Renal pelvis (tissue), 12 donors: ENCODE measurements at places on chromosomes 16 and 17. TPM values are rescaled to one million over a fixed set of nuclear protein-coding genes. Genes with fewer than 3 reads are reported as not detected.

FZD2 gene
- polyA plus RNA-seq: 38.2 TPM

MPV17L gene
- 7.7 TPM for polyA plus RNA-seq

SMIM5 gene
- 6.6 TPM for polyA plus RNA-seq

NACA2 gene
- 0.75 TPM for polyA plus RNA-seq

CA10 gene
- 8.6 TPM for polyA plus RNA-seq

KRT36 gene
- polyA plus RNA-seq: not detected

HAS3 gene
- 4.6 TPM for polyA plus RNA-seq
